Activated CD8-positive, alpha-beta memory T cell treated with anti-CD3 and anti-CD28 coated beads, Interleukin-2, amount 50 U/mL, for 48 hours (primary cell): ENCODE measurements at places on chromosomes 13 and 19.

DNA sequence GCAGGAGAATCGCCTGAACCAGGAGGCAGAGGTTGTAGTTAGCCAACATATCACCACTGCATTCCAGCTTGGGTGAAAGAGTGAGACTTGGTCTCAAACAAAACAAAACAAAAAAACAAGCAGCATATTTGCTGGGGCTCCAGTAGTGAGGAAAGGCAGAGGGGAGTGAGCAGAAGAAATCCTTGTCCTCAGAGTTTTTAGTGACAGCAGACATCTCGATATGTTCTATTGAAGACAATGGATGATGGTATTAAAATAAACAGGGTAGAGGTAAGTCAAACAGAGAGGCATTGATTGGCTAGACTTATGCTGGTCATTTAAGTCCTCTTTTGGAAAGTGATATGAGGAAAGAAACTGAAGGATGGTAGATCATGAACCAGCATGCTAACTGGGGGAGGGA lies 19.0 kb downstream of the NLRP7 start:
- DNase-seq = no peak

DNA sequence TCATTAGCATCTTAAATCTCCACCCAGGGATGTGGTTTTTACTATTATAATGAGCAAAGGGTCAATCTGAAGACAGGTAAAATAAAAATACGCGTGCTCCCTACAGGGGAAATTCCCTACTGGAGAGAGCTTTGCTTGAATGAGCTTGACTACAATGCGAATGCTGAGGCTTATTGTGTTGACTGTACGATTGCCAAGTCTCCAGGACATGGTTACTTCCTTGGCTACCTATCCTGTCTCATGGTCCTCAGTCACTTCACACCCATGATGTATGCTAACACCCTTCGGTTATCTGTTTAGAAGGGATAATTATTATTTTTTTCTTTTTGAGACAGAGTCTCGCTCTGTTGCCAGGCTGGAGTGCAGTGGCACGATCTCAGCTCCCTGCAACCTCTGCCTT lies 61.7 kb downstream of the ZNF627 start:
- no peak for DNase-seq

- no peak for DNase-seq
Measured at GRCh38 chr13:86992251-86992650, 678.9 kb upstream of the SLITRK5 start.

DNA sequence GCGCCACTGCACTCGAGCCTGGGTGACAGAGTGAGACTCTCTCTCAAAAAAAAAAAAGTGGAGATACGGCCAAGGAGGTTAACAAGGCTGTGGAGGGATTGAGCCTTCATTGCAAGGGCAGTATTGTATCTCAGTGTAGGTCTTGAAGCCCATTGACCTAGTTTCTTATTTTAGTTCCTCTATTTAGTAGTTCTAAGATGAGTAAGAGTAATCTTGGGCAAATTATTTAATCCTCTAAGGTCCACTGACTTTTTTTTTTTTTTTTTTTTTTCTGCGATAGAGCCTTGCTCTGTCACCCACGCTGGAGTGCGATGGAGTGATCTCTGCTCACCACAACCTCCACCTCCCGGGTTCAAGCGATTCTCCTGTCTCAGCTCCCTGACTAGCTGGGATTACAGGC lies 14.3 kb upstream of the ILF3 start:
- DNase-seq = no peak

- no peak for DNase-seq
Measured at GRCh38 chr13:97905517-97905916, 48.0 kb upstream of the IPO5 start.

DNA sequence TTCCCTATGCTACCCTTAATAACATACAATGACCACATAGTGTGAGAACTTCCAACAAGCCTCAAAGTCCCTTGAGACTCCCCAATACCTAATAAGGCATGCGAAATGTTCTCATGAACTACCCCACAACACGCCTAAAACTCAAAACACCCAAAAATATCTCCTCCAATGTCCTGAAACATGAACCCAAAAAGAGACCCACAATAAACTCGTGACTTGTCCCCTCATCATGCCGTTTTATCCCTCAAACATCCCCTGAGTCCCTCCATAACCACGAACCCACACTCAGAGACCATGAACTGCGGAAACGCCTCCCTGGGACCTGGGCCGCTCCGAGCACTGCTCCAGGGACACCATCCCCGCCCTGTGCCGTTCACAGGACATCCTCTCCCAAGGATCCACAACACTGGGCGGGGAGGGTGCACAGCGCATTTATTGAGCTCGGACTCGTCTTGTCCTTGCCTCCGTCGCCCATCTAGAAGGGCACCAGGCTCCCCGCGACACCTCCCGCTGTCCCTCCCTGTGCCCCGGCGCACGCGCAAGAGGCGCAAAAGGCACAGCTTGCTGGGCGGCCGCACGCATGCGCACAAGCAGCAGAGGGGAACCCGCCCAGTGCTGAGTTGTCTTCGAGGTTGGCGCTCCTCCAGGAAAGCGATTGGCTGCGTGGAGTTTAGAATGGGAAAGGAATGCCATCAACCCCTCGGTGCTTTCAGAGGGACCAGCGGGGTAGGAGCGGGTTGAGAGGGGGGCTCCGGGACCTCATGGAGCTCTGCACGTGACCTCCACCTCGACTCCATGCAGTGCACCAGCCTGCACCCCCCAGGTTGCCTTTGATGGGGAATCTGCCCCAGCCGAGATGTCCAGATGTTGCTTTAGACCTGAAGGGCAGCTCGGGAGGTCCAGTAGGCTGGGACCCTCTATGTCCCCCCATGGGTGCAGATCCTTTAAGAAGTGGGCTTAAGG lies 8.8 kb downstream of the FXYD3 start:
- peak; percentile 94 for DNase-seq

GRCh38 chr13:62512194-62513141 lies 1096.8 kb upstream of the PCDH20 start:
- no peak for DNase-seq

DNA sequence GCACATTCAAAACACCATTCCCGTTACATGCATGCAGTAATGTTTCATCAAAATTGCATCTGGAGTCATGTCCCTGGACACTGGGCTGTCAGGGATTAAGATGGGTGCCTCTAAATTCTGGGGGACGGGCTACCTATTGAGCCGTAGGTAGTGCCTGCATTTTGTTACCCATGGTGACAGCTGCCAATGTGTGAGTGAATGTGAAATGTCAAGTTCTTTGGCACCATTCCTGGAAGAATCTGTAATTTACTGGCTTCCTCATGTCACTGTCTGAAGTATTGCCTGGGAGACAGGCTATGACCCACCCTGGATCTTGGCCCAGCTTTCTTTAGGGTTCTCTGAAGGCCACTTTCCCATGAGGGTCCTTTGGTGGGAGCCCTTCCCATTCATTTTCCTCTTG lies 266.1 kb downstream of the TSHZ3 start:
- DNase-seq = no peak

DNA sequence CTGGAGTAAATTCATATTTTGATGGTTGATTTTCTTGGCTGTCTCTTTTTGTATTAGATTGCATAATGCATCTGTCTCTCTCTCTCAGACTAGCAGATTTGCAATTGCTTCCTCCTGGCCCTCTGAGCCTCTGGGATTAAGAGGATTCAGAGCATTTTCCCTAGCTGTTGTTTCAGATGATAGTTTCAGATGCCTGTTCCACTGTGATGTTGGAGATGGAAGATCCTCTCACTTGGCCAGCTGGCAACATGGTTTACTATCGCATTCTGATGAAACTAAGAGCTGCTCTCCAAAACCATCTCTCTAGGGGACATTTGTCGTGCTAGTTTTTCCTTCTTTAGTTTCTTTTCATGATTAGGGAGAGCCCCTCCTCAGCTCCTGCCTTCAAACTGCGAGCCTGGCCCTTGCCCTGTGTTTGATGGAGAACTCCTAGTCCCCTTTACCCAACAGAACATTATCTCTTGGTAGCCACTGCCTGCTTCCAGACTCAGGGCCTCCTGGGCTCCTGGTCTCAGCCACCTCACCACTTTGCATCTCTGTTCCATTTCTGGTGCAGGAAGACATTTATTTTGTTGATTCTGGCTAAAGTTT lies 244.6 kb downstream of the B3GLCT start:
- no peak for DNase-seq

GRCh38 chr13:77345150-77345780 lies 18.4 kb upstream of the MYCBP2 start:
- no peak for DNase-seq

DNA sequence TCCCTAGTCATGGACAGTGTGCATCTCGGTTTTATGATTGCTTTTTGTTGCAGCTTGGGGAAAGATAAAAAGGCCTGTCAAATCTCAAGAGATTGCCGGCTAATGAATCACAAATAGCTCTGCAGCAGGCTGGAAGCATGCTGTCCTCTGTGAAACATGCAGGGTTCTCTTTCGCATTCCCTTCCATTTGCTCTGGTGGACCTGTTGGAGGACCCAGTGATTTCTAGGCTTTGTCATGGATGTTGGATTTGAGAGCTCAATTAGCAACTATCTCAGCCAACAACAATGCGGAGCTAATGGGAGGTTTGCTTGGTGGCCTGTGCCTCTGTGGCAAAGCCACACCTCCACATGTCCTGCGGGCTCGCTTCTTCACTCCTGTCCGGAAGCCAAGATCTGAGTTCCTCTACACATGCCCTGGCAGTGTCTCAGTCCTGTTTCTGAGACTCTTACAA lies 418.1 kb upstream of the ARGLU1 start:
- DNase-seq = no peak

DNA sequence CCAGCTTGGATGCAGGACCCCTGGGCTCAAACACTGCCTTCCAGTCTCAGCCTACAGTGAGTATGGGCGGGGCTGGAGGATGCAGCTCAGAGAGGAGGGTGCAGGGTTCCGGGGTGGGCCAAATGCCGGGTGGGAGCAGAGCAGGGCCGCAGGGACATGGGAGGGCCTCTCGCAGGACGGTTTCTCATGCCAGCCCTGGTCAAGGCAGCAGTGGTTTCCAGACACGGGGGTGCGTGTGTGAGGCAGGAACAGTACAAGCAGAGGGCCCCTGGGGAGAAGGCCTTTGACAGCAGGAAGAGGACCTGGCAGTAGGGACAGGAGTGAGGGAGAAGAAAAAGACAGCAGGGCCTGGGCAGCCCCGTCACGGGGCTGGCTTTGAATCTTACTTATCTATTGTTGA lies 34.1 kb downstream of the CRTC1 start:
- DNase-seq = no peak

DNA sequence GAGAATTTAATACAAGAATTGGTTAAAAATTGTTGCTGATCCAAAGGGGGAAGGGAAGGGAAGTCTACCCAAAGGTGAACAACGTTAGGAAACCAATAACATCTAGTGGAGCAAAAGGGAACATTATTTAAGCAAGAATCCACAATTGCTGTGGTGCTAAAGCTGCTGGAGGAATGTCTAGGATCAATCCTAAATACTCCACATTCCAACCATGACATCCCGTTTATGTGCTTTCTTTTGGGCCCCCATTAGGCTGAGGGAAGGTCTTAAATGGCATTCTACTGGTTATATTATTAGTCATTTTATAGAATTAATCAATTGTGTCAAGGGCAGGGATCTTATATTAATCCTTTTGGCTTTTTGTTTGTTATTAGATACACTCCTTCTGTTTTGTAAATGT lies 39.9 kb upstream of the VWA8 start:
- no peak for DNase-seq

DNA sequence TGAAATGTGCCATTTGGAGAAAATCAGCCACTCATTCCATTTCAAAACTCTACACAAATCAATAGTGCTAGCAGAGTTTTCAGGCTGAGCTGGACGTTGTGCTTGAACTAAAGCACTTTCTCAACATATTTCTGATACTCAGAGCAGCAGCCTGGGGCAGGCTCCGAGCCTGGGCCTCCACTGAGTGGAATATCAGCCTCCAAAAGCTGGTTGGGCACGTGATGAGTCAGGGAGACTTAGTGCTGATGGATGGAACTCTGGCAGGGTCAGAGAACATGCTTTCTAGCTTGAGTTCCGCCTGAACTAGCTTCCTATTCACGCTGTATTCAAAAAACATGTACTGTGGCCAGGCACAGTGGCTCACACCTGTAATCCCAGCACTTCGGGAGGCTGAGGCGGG lies 85.8 kb upstream of the PCDH8 start:
- DNase-seq = no peak

DNA sequence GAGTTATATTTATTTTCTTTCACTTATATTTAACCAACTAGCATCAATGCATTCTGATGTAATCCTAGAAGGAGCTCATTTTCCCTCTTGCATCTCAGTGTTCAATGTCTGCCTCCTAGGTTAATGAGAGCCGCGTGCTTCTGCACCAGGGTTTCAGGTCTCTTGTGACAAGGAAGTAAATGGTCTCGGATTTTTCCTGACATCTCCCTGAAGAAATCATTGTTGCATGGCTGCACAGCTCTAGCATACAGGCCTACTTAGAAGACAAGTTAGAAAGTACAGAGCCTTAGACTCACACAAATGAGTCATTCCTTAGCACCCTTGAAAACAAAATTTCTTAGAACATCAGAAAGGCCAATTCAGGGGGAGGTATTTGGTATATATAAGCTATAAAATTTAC lies 57.2 kb upstream of the KLF12 start:
- no peak for DNase-seq

GRCh38 chr13:63731896-63732295 lies 2316.2 kb upstream of the PCDH20 start:
- no peak for DNase-seq

DNA sequence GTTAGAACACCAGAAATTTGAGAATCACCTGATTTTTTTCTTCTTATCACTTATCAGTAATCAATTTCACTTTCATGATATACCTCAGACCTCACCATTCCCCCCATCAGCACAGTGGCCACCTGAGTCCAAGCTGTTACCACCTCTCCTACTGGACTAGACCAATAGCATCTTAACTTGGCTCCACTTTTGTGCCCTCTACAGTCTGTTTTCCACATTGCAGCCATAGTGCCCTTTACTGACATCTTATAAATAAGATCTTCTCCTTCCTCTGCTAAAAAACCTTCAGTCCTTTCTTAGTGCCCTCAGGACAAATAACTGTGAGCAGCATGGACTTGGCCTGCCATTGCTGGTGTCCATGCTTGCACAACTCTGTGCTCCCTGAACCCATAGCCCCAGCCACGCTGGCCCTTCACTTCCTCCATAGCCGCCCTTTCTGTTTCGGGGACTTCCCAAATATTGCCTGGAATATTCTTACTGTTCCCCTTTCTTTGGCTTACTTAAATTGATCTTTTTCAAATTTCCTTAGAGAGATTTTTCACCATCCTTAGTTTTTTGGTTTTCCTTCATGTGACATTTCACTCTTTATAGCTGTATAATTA lies 380.8 kb downstream of the LMO7 start:
- DNase-seq = no peak

DNA sequence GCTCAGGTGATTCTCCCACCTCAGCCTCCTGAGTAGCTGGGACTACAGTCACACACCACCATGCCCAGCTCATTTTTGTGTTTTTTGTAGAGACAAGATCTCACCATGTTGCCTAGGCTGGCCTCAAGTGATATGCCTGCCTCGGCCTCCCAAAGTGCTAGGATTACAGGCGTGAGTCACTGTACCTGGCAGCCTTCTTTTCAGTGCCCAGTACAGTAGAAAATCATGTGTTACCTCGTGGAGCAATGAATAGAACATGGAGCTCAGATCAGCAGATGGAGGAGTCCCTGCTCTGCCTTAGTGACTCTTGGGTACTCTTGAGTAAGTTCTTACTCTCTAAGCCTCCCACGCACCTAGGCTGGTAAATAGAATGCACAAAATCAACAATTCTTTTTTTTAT lies 44.7 kb downstream of the THSD1 start:
- no peak for DNase-seq

- peak; percentile 78 for DNase-seq
Measured at GRCh38 chr19:44643605-44644401, at the start of gene PVR. Gene PVR (plus strand): TSS chr19:44643910. CDS start chr19:44644097, 187 bp downstream.
